Muscle of arm (tissue), 14 donors: ENCODE measurements at places on chromosomes 1 and 21. TPM values are rescaled to one million over a fixed set of nuclear protein-coding genes. Genes with fewer than 3 reads are reported as not detected.

GRCh38 chr1:17948594-17948993 is 159.0 kb upstream of the IGSF21 start:
- no peak for DNase-seq

DNA sequence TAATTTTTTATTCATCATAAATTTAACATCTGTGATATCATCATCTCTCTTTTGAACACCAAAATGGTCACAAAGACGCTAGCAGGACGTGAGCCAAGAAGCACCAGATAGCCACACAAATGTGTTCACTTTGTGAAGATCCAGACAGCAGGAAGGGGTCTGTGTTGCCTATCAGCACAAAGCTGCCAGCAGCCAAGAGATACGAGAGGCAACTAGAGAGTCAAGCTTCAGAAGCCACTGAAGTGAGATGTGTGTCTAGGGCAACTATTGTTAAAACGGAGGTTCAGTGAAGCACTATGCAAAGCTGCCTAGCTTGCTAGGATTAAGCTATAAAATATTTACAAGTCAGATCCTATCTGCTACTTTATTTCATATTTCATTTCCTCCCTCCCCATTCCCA is 45.3 kb downstream of the NDC1 start:
- DNase-seq, result no peak

GRCh38 chr1:235867903-235868469 is 1.3 kb upstream of the LYST start:
- no peak for DNase-seq

Gene KRTAP11-1
- not detected for polyA plus RNA-seq

Gene PCSK9
- 4.7 TPM for polyA plus RNA-seq

Gene DENND2C
- polyA plus RNA-seq, result 6.1 TPM
